ENCODE measurements at places on chromosomes 5 and 9. TPM values are rescaled to one million over a fixed set of nuclear protein-coding genes. Genes with fewer than 3 reads are reported as not detected.

DNA sequence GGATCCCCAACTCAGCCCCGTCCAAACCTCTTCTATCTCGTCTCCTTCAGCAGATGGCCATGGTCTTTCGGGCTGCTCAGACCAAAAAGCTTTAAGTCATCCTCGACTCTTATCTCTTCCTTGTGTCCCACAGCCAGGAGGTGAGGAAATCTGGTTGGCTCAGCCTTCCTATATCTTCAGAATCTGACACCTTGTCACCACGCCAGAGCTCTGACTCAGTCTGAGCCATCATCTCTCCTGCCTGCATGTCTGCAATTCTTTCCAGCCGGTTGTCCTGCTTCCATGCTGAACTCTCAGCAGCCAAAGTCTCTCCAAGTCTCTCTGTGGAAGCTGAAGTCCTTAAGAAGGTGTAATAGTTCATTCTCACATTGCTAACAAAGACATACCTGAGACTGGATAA, 419.3 kb upstream of the ADAMTS16 start:
- no peaks in the 10 kb centered on the region for H3K27me3 ChIP-seq
- H3K27ac ChIP-seq = no peak overlapping the region

DNA sequence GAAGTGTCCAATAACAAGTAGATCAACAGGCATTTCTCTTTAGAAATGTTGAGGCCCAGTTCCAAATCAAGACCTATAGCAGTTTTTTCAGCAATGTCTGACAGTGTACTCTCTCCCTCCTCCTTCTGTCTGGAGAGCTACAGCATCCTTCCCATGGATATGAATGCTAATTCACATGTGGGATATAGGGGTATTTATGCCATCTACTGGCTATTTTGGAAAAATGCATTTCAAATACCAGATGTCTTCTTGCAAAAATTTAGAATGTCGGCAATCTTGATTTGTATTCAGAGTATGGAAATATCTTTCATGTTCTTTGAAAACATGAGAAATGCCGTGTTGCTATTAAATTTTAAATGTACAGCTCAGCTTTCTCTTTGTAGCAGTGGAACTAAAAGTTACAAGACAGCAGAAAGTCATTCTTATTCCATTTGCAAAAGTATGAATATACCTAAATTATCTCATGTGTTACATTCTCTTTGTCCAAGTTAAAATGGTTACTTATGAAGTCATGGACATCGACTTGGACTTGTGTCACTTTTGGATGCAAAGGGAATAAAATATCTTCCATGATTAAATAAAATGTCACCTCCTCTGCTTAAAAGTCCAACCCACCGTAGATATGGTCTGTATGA, 647.8 kb downstream of the TAF11L14 start:
- H3K27ac ChIP-seq = no peak overlapping the region
- H3K27me3 ChIP-seq = no peaks in the 10 kb centered on the region
- DNase-seq = no peak
- H3K4me3 ChIP-seq = no peak overlapping the region
- no peaks in the 10 kb centered on the region for H3K36me3 ChIP-seq

DNA sequence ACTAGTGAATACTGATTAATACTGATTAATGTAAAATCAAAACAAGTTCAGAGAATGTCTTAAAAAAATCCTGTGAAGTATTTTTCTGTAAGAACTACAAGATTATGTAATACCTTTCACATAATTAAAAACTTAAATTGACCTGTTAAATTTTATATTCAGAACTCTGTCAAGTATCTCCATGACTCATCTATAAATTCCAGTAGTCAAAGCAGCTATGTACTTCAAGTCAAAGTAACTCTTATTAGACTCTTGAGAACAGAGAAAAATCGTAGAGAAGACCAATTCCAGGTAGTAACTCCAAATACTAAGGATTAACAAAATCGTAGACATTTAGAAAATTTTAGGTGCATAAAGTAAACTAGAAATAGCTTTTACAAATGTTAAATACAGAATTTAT, 77.1 kb downstream of the HOMER1 start:
- no peaks in the 10 kb centered on the region for H3K27me3 ChIP-seq
- H3K4me3 ChIP-seq = no peak overlapping the region
- no peaks in the 10 kb centered on the region for H3K4me1 ChIP-seq
- H3K36me3 ChIP-seq = no peaks in the 10 kb centered on the region

DNA sequence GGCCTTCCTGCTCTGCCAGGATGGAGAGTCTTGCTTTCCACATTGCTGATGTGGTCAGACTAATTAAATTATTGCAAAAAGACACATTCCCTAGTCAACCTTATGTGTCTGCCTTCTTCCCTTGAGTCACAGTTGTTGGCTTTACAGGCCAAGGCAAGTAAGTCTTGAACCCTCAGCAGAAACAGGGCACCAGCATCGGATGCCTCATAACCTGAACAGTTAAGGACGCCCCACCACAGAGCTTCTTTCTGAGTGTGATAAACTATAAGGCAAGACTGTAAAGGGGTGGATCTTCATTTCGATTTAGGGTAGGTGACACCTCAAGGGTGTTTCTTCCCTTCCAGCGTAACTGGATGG, 670 bp upstream of the KIF2A start:
- no peak for DNase-seq
- H3K4me1 ChIP-seq = no peaks in the 10 kb centered on the region
- H3K4me3 ChIP-seq = peak overlapping the region; percentile 99
- H3K27ac ChIP-seq = no peak overlapping the region

PCDHGA3 gene
- 2.4 TPM for polyA plus RNA-seq

TAF9 gene
- polyA plus RNA-seq = 32.3 TPM

All from aorta (tissue), 5 donors.